ENCODE measurements at places on chromosomes 16 and 17. TPM values are rescaled to one million over a fixed set of nuclear protein-coding genes. Genes with fewer than 3 reads are reported as not detected.

HOXB1 gene
- total RNA-seq: not detected

ZFHX3 gene
- 14.1 TPM for total RNA-seq

CMTM2 gene
- not detected for total RNA-seq

ELMO3 gene
- 0.29 TPM for total RNA-seq

TNS4 gene
- total RNA-seq: under 0.01 TPM

NOS2 gene
- total RNA-seq: not detected

LGALS9B gene
- total RNA-seq: not detected

ABCA9 gene
- 16.8 TPM for total RNA-seq

CCL16 gene
- total RNA-seq: not detected

UTS2R gene
- not detected for total RNA-seq

MKS1 gene
- 9.7 TPM for total RNA-seq

CDRT15L2 gene
- total RNA-seq: not detected

RNF112 gene
- 0.29 TPM for total RNA-seq

RAB26 gene
- total RNA-seq: 0.59 TPM
